ENCODE measurements at places on chromosomes 11 and 22.

DNA sequence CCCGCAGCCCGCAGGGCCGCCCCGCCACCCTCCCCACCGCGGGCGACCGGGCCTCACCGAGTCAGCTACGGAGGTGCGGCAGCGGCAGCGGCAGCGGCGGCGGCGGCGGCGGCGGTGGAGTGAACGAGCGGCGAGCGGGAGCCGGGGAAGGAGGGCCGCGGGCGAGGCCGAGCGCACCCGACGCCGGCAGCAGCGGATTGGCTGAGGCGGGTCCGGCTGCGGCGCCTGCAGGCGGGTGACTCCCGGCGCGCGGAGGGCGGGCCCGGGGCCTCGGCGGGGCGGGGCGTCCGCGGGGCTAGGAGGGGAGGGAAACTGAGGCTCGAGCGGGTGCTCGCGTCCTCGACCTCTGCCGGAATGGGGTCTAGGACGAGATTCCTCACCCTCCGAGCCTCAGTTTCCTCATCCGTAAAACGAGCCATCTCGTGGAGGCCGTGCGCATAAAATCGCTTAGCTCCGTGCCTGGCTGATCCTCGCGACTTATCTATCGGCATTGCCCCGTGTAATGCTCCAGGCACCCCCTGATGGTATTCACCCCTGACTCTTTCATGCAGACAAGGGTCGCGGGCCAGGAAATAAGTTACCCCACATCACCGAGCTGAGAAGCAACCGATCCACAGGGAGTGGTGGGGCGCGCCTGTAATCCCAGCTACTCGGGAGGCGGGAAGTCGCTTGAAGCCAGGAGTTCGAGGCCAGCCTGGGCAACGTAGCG lies at the start of gene CPT1A:
Gene CPT1A (minus strand): TSS at position 199 of the 709 bp plus-strand sequence. CDS start 26,442 bp downstream, outside the sequence.
- peak; percentile 85 for DNase-seq

DNA sequence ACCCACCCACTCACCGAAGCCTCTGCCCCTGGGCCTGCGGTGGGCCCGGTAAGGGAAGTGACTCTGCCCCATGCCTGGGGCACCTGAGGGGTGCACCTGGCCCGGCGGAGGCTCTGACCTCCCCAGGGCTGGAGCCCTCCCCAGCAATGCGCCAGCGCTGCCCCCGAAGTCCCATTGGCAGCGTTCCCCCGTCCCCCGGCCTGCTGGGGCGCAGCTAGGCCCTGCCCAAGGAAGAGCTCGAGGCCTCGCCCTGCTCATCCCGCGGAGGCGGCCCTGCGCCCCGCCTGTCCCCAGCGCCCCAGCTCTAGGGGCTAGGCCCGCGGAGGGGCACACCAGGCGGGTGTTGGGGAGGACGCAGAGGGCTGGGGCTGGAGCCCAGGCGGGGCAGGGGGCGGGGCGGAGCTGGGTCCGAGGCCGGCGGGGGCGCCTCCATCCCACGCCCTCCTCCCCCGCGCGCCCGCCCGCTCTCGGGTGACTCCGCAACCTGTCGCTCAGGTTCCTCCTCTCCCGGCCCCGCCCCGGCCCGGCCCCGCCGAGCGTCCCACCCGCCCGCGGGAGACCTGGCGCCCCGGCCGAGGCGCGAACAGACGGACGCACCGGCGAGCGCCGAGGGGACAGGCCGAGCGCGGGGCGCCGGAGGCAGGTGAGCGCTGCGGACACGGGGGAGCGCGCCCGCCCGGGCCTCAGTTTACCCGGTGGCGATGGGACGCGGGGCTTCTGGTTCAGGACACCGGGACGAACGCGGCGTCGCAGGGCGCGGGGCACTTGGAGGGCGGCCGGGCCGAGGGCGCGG lies at the start of gene EPS8L2:
Gene EPS8L2 (plus strand): TSS at position 586 of the 793 bp plus-strand sequence. CDS start 3,177 bp downstream, outside the sequence.
- DNase-seq: no peak

- DNase-seq: peak; percentile 94
Measured at GRCh38 chr22:42519525-42520401, at the start of gene RRP7A. RRP7A (minus strand) TSS chr22:42519796; CDS start chr22:42519786, 10 bp downstream.

DNA sequence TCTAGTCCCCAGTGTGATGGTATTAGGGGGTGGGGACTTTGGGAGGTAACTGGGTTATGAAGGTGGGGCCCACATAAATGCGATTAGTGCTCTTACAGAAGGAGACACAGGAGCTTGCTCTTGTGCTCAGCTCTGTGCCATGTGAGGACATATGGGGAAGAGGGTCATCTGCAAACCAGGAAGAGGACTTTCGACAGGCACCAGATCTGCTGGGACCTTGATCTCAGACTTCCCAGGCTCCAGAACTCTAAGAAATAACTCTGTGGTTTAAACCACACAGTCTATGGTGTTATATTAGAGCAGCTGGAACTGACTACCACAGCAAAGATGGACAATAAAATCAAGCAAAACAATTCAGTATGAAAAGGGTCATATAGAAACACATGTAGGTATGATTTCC lies 26.7 kb downstream of the NNMT start:
- no peak for DNase-seq

- no peak for DNase-seq
Measured at GRCh38 chr11:31449040-31449439, 60.4 kb downstream of the IMMP1L start.

- DNase-seq: no peak
Measured at GRCh38 chr11:120704256-120704750, 192.8 kb downstream of the GRIK4 start.

DNA sequence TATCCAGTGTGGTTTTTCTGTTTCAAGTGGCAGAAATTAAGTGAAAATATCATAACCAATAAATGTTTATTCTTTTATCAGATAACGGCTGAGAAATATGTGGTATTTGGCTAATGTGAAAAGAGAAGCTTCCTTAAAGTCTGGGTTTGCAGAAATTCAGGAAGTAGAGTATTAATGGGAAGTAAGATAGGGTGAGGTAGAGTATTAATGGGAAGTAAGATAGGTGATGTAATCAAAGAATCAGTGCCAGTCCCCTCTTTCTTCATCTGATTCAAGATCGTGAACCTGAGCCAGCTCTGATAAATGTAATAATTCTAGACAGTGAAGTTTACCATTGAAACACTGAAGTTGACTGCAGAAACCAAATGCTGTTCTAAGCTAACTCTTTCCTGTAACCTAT lies 30.9 kb downstream of the TRPC6 start:
- peak; percentile 11 for DNase-seq

DNA sequence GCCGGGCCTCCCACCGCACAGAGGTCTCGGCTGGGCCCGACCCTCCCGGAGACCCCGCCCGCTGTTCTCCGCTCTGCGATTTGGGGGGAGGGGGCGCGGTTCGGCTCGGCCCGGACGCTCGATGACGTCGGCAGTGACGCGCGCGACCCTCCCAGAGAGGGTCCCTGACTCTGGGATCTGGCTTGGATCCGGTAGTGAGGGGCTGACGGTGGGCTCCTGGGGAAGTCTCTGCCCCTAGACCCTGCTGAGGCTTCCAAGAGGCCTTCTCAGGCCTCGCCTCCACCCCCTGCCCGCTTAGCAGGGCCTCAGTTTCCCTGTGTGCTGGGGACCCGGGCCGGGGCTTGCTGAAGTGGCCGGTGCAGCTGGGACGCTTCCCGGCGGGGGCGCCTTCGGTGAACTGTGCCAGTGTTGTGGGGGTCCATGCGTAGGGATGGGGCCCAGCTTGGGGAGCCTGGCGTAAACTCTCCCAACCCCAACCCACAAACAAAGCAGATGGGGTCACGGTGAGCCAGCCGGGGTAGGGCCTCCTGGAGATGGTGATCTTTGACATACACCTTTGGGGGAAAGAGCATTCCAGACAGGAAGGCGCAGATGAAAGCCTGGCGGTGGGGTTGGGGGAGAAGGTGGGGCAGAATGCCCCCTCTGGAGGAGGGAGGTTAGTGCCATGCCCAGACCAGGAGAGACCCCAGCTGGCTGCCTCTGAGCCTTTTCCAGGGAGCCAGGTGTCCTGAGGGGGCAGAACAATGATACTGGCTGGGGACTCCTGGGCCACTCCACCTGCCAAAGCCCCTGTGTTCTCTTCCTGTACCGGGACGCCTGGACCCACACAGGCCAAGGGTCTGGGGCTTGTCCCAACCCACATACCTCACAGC lies 1.0 kb downstream of the B4GALNT4 start:
- no peak for DNase-seq

DNA sequence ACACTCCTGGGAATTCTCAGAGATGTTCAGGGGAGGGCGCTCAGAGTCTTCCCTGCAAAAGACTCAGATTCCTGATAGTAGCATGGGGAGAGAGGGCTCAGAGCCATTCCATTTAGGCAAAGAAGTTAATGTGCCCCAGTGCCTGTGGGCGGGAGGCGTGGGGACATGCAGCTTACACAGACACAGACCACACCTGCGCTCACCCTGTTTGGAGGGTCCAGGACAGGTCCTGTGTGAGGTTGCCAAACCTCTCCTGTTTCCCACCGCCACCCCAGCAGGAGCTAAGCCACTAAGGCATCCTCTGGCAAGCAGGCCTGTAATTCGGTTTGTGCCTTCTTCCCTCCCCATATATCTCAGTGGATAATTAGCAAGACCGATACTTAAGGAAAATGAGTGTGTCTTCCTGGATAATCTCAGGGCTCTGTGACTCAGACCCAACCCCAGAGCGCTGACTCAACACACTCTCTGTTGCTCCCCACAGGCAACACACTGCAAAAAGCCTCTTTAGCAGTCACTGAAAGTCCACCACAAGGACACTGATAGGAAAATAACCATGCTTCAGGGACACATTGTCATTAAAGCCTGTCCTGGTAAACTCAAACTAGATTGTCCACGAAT lies 118.9 kb upstream of the LMO1 start:
- DNase-seq: no peak

GRCh38 chr11:132719684-132720083 lies 812.6 kb downstream of the OPCML start:
- no peak for DNase-seq

GRCh38 chr22:49404576-49405241 lies 423.0 kb downstream of the BRD1 start:
- no peak for DNase-seq

DNA sequence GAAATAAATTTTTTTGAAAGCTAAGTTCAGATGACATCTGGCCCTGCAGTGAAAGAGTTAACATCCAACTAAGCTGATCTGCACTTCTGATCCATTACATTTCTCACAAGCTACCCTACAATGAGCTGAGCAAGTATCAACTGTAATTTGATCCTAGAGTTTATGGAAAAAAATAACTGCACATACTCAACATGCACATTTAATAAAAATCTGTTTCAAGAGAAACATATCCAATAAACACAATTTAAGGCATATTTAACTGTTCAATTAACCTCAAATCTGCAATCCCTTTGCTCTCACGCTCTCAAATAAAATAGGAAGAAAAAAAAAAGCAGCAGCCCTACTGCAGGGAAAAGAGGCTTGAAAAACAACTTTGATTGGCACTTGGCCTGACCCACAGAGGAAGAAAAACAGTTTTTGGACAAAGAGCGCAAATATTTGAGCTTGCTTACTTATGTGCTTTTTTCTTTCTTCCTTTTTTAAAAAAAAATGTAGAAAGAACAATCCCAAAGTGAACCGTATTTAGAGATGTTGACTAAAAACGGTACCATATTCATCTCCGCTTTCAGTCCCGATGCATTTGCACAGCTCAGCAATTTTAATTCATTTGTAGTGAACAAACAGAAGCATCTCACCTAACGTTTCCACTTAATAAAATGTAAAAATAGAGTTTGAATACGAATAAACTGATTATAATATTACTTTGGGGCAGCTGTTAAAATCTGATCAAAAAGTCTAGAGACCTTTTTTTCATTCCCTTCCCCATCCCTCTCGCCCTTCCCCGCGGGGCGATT lies 1.6 kb downstream of the SESN3 start:
- DNase-seq: peak; percentile 22

DNA sequence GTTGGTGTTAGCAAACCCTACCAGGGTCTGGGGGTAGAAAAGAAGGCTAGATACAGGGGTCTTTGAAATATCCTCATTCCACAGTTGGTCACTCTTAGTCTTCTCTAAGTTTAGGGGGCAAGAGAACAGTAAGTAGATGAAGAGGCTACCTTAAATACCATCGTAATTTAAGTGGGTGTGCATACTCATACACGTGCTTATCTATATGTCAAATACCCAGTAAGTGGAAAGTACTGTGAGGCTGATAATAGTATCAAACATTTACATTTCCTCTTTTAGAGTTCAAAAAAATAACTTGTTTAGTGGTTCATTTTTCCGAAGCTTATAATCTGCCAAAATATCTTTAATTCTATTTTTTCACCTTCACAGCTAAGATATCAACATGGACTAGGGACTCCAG lies 90.7 kb downstream of the WNT11 start:
- DNase-seq: no peak

DNA sequence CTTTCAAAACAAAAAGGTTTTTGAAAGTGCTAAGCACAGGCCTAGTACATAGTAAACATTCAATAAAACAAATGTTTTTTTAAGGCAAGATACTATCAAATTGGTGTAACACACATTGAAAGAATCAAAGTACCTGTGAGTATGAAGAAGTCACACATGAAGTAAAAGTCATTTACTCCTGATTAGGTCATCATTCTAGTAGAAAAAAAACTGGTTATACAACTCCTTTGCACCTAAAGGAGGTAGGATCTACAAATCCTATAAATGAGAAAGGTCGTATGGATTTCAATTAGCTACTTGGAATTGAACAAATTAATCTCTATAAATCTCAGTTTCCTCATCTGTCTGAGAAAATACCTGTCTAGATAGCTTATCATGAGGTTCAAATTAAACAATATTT lies 80.8 kb downstream of the SIK3 start:
- DNase-seq: no peak
